ENCODE measurements at places on chromosomes 7 and 10.
A peak's percentile ranks its signal among the peaks of the same experiment; 100 is the strongest.

DNA sequence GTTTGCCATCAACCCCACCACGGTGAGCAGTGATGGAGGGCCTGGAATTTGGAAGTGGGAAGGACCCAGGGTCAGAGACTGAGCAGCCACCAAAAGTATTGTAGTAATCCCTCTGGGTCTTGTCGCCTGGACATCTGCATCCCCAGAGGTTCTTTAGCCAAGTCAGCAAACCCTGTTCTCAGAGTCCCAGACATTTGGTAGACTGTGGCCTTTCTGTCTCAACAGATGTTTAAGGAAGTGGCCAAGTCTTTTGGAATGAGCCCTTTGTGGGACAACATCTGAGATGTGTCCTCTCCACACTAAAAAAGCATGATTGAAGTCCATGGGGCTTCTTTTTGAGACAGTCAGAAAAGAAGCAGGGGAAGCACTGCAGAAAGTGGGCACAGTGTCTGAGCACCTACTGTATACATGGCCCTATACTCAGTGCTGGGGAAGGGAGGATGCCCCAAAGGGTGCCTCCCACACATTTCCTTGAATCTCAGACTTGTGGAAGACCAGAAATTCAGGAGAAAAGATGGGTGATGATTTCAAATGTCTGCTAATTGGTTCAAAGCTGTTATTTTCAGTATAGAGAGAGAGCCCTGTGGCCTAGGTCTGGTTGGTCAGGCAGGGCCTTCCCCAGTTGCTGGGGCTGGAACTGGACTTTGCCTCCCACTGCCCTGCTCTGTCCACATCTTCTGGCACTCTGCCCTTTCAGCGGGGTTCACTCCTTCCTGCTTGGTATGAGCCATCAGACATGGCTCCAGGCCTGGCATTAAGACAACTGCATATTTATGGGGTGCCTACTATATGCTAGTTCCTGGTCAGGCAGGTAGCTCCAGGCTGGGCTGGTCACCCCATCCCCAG lies 26.5 kb upstream of the VSIR start:
- DNase-seq, result no peak

- no peak for DNase-seq
Measured at GRCh38 chr10:48440771-48441170, 134.3 kb downstream of the MAPK8 start.

DNA sequence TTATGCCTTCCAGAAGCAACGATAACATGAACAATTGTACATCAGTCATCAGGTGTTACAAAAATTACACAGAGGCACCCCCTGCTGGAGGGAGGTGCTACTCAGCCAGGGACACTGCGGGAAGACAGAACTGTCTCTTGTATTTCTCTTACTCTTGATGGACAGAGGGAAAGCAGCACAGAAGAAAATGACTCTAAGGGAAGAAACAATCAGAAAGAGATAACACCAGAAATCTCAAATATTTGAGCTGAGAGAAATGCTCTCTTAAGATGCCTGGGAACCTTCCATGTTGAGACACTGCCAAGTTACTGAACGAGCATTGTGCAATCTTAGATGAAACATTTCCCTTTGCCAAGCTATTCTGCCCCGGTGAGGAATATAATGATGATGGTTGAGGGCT lies 227.6 kb upstream of the NPSR1 start:
- no peak for DNase-seq

DNA sequence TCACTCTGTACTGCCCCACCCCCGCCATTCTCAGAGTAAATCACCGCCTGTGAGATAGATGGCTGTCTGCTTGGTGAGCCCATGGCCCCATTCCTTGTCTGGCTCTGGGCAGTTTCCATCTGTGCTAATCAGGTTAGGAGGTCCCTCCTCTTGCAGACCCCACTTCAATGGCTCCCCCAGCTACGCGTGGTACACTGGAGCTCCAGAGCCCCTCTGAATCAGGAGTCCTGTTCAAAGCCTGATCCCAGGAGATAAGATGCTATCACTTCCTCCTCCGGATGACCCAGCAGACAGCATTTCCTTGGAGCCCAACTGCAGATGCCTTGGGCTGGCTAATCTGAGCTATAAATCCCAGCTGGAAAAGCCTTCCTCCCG lies 122.3 kb downstream of the SH3PXD2A start:
- no peak for DNase-seq

DNA sequence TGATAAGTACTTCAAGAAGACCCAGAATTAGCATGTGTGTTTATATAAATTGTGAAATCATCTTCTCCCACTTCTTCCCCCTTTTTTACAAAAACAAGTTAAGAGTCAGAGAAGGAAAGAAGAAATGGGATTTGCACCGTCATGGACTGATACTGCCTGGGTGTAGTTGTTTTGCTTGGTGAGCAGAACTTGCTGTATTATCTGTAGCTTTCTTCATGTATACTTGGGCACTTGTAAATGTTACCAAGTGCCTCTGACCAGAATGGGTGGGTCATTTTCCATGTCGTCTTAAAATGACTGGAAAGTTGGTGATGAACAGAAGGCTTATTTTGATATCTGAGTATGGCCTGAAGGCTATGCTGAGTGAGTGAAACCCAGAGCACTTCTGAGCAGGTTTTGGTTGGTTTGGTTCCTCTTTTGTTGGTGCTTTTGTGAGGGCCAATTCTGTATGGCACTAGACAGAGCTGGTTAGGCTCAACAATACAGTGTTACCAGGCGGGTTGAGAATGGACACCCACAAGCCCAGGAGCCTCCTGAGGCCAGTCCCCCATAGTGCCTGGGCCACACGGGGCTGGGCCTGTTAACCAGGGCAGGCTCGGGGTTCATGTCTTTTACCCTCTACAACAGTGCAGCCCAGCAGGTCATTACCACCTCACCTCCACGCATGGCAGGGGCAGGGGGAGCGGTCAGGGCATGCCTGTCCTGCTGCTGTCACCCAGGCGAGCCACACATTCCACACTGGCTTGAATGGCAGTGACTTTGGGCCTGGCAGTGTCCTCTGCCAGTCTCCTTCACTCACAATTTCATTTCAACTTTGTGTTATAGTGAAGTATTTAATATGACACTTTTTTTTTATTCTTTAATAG lies 115.1 kb downstream of the CCNY start:
- DNase-seq, result no peak

GRCh38 chr10:97685395-97685958 lies 1.6 kb downstream of the AVPI1 start:
- no peak for DNase-seq

- DNase-seq, result no peak
Measured at GRCh38 chr7:24129597-24129996, 154.4 kb upstream of the NPY start.

DNA sequence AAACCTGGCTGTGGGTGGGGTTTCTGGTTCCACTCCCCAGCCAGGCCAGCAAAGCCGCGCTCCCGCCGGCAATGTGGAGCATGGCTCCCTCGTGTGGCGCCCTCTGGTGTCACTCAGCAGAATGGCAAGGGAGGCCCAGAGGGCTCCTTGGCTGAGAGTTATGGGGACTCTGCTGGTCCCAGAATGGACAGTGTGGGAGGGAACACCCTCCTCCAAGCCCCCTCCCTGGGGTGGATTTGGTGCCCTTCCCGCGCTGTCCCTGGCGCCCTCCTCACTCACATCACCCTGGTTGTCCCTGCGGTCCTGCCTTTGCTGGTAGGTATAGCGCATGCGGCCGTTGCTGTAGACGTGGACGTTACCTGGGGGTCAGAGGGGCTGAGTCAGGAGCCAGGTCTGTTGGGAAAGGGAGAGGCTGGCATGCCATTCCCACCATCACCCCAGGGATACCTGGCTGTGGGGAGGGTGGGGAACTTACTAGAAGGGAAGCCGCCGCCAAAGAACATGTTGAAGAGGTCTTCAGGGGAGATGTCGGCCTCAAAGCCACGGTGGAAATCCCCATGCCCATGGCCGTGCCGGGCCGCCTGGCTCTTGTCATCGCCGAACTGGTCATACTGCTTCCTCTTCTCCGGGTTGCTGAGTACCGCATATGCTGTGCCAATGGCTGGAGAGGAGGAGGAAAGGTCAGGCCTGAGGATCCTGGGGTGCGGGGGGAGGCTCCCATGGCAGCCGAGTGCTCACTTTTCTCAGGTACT lies 14.0 kb downstream of the DNAJB12 start:
- DNase-seq, result peak; percentile 78

- DNase-seq, result no peak
Measured at GRCh38 chr10:61835069-61835945, 66.2 kb upstream of the ARID5B start.

DNA sequence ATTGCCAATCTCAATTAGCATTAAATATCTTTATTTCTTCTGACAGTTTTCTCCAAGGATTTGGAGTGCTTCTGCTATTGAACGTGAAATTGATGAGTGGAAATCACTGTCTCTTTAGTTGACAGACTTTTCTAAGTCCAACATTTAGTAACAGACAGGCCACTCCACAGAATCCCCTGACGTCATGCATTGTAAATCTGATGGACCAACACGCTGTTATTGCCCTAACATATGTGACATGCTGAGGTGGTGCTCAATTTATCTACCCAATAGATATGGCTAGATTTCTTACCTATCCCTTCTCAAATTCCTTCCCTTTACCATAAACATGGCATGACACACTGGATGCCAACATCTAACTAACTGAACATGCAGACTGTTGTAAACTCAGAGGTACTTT lies 240.6 kb upstream of the DGKB start:
- DNase-seq, result no peak

Data from stimulated activated CD4-positive, alpha-beta T cell treated with anti-CD3 and anti-CD28 coated beads, Interleukin-4, amount 100 ng/mL, for 48 hours (primary cell).